Naive thymus-derived CD4-positive, alpha-beta T cell (primary cell): ENCODE measurements at places on chromosomes 5 and 9. TPM values are rescaled to one million over a fixed set of nuclear protein-coding genes. Genes with fewer than 3 reads are reported as not detected.

Gene OLFM1
- 1.1 and 1.3 TPM in 2 replicates for total RNA-seq

GRCh38 chr5:355958-356357 lies 34.4 kb downstream of the AHRR start:
- no peaks in the 10 kb centered on the region for H3K27me3 ChIP-seq
- no peak for DNase-seq
- no peaks in the 10 kb centered on the region for H3K4me1 ChIP-seq
- H3K27ac ChIP-seq = no peak overlapping the region
- H3K36me3 ChIP-seq = no peaks in the 10 kb centered on the region

- no peaks in the 10 kb centered on the region for H3K27me3 ChIP-seq
- no peak for DNase-seq
- no peaks in the 10 kb centered on the region for H3K36me3 ChIP-seq
- no peak overlapping the region for H3K4me3 ChIP-seq
These were observed 325.6 kb downstream of the PRELID2 start for GRCh38 chr5:145509336-145510136.

Gene TYRP1
- not detected for total RNA-seq

- H3K4me1 ChIP-seq = peaks cover 18% of the 10 kb centered on the region
- H3K27me3 ChIP-seq = no peaks in the 10 kb centered on the region
- peaks cover 8% of the 10 kb centered on the region for H3K36me3 ChIP-seq
- no peak for DNase-seq
- H3K4me3 ChIP-seq = peak overlapping the region; percentile 85
These were observed 952 bp upstream of the AMACR start for GRCh38 chr5:34008802-34009201.

DNA sequence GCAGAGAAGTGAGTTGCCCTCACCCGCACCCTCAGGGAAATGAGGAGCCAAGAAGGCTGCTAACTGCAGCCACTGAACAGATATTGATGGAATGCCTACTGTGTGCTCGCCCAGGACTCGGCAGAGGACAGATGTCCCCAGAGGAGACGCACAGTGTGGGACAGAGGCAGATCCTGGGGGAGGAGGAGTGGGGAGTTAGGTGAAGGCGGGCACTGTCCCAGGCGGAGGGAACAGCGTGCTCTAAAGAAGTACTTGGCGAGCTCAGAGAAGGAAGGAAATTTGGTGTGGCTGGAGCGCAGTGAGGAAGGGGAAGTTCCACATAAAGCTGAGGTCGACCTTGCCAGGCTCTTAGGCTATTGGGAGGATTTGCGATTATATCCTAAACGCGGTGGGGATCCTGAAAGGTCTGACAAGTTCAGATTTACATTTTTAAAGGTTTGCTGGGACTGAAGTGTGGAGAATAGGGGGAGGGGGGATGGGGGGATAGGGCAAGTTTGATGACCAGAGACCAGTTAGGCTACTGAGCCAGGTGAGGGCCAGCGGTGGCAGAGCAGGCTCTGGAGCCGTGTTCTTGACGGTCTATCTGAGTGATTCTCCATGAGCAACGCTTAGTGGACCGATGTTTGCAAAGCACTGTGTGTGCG lies 23.6 kb upstream of the CERCAM start:
- no peaks in the 10 kb centered on the region for H3K4me1 ChIP-seq
- H3K4me3 ChIP-seq = no peak overlapping the region
- H3K27me3 ChIP-seq = no peaks in the 10 kb centered on the region
- H3K27ac ChIP-seq = no peak overlapping the region

DNA sequence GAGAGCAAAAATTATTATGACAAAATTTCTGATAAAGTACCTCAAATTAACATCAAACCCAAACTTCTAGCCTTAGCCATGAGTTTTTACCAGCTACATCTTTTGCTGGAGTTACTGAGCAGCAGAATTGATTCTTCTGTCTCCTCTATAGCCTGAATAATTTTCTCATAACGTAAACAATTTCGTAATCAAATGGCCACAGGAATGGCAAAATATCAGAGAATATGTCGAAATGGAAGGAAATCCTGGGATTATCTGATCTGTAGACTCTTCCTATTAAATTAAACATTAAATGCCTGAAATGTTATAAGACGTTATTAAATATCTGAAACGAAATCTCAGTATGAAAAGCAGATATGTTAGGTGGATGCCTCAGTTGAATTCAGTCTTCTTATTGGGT lies 41.1 kb downstream of the LURAP1L start:
- no peak for DNase-seq
- no peak overlapping the region for H3K27ac ChIP-seq
- H3K36me3 ChIP-seq = no peaks in the 10 kb centered on the region
- H3K27me3 ChIP-seq = no peaks in the 10 kb centered on the region

GRCh38 chr5:133729800-133730199 lies 117.5 kb upstream of the FSTL4 start:
- no peaks in the 10 kb centered on the region for H3K4me1 ChIP-seq
- no peaks in the 10 kb centered on the region for H3K27me3 ChIP-seq
- no peak overlapping the region for H3K4me3 ChIP-seq
- DNase-seq = no peak
- H3K36me3 ChIP-seq = no peaks in the 10 kb centered on the region
- H3K27ac ChIP-seq = no peak overlapping the region

GRCh38 chr5:112549127-112549526 lies 130.1 kb upstream of the EPB41L4A start:
- no peaks in the 10 kb centered on the region for H3K36me3 ChIP-seq
- no peaks in the 10 kb centered on the region for H3K4me1 ChIP-seq
- no peak overlapping the region for H3K4me3 ChIP-seq
- no peak overlapping the region for H3K27ac ChIP-seq
